ENCODE measurements at places on chromosomes 6 and 20.

DNA sequence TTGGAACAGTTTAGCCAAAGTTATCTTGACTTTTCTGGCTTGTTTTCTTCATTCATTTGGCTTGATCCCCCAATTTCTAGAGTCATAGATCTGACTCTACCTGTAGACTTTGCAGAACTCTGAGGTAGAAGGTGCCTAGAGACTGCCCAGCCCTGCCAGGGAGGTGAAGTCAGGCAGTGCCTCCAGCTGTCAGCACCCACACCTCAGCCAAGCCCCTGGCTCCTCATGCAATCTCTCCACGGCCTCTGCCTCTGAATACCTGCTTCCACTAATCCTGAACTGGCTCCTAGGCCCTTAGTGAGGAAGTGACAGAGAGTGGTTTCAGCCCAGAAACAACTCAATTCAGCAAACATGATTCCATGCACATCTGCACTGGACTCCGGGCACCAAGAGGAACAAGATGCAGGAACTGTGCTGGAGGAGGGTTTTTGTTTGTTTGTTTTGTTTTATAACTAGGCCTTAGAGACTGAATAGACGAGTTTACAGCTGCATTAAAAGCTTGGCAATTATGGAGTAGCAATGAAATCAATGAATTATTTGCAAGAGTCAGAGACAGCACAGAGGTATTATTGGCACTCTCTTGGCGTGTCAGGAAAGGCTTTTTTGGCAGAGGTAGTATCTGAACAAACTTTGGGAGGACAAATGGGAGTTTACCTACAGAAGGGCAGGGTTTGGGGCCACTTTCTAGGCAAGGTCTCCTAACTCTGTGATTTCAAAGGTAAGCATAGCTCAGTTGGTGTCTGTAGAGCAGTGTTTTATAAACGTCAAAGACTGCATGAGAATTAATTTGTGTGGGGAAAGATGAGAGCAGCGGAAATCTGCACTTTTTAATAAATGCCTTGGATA lies 25.2 kb downstream of the TGM3 start:
- DNase-seq, result no peak

DNA sequence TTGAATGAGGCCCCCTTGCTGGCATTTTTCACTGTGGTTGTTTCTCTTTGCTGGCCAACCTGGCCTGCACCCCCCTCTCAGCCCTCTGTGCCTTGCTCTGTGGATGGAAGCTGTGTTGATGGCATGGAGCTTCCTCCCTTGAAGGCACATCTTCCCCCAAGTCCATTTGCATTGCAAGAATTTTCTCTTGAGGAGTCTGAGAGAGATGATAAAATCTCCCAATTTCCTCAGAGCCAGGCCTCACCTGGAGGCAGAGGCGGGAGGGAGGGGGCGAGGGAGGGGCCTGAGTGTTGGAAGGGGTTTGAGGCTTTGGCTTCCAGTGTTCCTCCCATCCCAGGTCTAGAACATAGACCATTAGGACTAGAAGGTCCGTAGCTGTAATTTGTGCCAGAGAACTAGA lies 175.1 kb downstream of the SCP2D1 start:
- no peak for DNase-seq

GRCh38 chr20:56985066-56985685 lies 281.3 kb downstream of the BMP7 start:
- DNase-seq, result no peak

DNA sequence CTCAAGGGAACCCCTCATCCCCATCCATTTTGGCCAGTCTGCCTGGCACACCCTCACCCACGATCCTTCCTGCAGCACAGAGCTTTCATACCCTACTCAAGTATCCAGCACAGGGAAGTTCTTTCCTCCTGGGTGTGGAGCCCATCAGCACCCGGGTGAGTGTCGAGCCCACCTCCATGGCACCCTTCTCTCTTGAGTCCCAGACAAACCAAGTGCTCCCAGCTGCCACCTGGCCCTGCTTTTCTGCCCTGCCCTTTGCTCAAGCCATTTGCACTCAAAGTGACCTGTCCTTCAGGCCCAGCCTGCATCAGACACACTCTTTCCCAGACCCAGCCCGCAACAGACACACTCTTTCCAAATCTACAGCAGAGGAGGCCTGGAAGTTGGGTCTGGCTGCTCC lies 257.2 kb downstream of the DLL1 start:
- DNase-seq, result no peak

GRCh38 chr6:158910484-158911440 lies 89.2 kb downstream of the RSPH3 start:
- no peak for DNase-seq

GRCh38 chr6:146292506-146292905 lies 251.1 kb upstream of the RAB32 start:
- DNase-seq, result no peak

DNA sequence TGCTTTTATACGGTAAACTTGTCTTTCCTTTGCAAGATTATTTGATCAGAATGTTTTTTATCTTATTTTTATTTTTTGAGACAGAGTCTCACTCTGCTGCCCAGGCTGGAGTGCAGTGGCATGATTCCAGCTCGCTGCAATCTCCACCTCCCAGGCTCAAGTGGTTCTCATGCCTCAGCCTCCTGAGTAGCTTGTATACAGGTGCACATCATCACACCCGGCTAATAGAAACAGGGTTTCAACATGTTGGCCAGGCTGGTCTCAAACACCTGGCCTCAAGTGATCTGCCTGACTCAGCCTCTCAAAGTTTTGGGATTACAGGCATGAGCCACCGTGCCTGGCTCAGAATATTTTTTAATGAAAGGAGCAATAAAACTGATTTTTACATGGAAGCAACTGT lies 8.9 kb upstream of the LPIN3 start:
- no peak for DNase-seq

- no peak for DNase-seq
Measured at GRCh38 chr20:11790046-11790445, 127.6 kb upstream of the BTBD3 start.

GRCh38 chr20:38117635-38118034 lies 47.4 kb downstream of the TGM2 start:
- no peak for DNase-seq

DNA sequence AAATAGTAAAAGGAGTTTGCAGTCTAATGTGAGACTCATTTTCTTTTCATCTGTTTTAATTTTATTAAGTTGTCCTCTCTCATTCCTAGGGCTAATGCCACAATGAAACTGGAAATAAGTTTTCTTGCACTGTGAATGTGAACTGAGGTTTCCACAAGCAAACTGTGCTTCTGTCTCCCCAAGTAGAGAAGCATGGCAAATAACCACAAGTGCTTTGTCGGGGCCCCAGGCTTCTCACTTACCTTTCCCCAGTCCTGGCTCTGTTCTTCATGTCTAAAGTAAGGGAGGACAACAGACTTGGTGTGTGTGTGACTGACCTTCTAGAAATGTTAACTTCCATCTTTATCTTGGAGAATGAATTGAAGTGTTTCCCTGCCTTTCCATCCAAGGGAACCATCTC lies 80.8 kb downstream of the CBFA2T2 start:
- DNase-seq, result no peak

DNA sequence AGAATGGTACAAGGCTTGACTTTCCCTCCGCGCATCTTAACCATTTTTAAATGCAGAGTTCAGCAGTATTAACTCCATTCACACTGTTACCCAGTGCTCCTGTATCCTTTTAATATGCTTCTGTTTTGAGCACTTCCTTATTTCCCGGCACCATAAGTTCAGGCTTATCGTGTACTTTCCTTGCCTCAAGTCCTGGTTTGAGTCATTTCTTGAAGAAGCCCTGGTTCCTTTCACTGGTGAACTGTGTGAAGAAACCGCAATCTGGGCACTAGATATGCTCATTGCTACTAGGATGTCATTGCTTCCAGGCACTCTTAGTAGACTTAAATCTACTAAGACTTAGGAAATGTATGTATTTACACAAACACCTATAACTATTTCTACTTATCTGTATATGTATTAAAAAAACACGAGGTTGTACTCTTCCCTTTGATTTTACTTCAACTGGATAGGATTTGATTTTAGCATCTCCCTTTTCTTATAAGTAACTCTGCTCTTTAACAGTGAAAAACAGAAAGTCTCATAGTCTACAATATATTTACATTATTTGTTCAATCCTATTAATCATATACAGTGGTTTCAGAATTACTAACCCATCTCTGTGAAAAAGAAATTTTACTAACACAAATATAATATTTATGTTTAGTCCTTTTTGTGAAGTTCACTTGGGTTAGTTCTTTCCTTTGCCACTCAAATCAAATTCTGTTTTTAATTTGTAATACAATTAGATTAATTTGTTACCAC lies 135.5 kb downstream of the CDKAL1 start:
- no peak for DNase-seq

- no peak for DNase-seq
Measured at GRCh38 chr20:46433051-46433450, 26.6 kb upstream of the ELMO2 start.

- no peak for DNase-seq
Measured at GRCh38 chr20:51995551-51995951, 193.2 kb upstream of the SALL4 start.

DNA sequence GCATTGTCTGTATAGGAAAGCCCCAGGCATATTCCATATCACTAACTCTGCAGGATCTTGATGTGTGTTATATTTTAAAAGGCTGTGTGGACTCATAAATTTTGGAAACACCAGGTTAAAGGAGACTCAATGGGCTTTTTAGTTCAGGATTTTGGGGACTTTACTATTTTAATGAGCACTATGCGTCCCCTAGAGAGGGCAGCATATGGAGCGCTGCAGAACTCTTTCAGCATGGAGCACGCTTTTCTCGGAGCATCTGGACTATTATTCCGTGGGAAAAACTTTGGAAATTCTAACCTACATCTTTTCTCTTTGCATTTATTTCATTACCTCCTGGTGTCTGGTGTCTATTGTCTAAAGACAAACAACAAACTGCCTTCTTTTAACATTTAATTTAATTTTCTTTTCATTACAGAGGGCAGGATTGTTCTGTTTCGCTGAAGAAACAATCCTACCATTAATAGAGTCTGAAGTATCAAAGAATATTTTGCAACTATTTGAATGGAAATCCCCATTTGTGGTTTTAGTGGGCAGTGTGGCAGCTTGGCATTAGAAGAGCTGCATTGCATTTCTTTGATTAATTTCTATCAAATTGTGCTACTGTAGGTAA lies 399.9 kb upstream of the HSF2 start:
- no peak for DNase-seq

DNA sequence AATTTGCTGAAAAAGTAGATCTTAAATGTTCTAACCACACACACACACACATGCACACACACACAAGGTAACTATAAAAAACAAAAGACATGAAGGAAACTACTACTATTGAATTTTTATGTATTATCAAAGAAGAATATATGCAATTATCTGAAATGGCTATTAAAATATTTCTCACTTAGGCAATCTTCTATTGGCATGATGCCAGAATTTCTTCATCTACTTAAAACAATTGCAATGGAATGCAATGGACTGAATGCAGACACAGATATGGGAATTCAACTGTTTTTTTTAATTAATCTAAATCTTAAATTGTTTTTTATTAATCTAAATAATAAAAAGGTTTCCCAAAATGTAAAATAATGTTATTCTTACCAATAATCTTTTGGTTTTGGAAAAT lies 152.6 kb upstream of the SMLR1 start:
- DNase-seq, result no peak

GRCh38 chr6:101417900-101418299 lies 24.4 kb downstream of the GRIK2 start:
- DNase-seq, result no peak

DNA sequence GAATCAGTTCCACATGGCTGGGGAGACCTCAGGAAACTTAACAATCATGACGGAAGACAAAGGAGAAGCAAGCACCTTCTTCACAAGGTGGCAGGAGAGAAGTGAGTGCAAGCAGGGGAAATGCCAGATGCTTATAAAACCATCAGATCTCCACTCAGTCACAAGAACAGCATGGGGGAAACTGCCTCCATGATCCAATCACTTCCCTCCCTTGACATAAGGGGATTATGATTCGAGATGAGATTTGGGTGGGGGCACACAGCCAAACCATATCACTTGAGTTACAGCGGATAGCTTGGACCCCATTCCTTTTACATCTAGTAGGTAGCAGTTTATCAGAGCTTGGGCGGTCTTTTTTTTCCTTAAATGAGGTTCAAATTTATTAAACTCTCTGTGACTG lies 19.1 kb downstream of the AFDN start:
- DNase-seq, result no peak

GRCh38 chr6:2809015-2809414 lies 32.6 kb downstream of the SERPINB1 start:
- DNase-seq, result no peak

- peak; percentile 69 for DNase-seq
Measured at GRCh38 chr20:62454904-62455636, 20.7 kb downstream of the GATA5 start.

DNA sequence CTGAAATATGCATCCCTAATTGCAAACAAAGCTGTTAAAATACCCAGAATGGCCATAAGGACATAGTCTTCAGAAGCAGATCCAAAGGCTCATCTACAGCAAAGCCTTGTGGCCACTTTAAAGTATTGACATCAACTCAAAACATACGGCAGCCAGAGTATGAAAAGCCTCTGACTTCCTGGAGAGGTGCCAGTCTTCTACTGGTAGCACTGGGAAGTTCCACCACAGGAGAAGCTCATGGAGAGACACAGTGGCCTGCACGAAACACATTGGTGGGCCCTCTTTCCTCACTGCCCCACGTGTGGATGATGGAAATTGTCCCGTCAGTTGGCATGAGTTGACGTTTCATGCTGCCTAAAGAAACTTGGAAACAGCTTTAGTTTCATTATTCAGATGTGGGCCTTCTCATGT lies 202.6 kb upstream of the HEY2 start:
- DNase-seq, result no peak

GRCh38 chr6:21386744-21387143 lies 206.8 kb upstream of the SOX4 start:
- no peak for DNase-seq

DNA sequence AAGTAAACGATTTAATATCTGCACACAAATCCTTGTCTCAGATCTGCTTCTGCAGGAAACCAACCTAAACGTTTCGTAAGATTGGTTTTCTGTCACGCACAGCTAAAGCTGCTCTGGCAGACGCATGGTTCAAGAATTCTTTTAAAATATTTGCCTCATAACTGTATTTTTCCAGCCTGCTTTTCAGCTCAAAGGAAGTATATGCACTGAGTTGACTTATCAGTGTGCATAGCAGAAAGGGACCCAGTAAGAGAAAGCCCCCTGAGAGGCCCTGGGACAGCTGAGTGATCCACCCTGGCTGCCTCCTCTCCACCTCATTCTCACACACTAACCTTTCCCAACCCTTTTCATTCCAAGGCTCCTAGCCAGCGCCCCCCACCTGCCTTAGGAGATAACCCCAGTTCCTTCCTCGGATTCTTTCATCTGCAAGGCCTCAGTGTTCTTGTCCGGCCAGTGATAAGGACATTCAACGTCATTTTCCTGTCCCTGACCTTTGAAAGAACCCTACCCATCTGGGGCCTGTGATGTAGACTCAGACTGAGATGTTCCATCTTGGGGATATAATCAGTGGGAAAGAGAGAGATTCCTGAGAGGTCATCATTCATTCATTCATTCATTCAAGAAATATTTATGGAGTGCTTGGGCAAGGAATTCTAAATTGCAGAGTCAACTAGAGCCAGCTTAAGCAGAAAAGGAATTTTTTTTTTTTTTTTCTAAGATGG lies 22.4 kb upstream of the SLC9A8 start:
- no peak for DNase-seq

- DNase-seq, result no peak
Measured at GRCh38 chr20:63330084-63330760, 30.9 kb downstream of the CHRNA4 start.

GRCh38 chr6:21522797-21523456 lies 70.6 kb upstream of the SOX4 start:
- DNase-seq, result peak; percentile 23

All from nephron progenitor cell (in vitro differentiated cells).